ENCODE measurements at places on chromosomes 13 and 19. TPM values are rescaled to one million over a fixed set of nuclear protein-coding genes. Genes with fewer than 3 reads are reported as not detected.

Gene CRYL1
- 8.4 TPM for total RNA-seq

Gene SIGLEC11
- total RNA-seq, result not detected

Gene CD209
- total RNA-seq, result not detected

DNA sequence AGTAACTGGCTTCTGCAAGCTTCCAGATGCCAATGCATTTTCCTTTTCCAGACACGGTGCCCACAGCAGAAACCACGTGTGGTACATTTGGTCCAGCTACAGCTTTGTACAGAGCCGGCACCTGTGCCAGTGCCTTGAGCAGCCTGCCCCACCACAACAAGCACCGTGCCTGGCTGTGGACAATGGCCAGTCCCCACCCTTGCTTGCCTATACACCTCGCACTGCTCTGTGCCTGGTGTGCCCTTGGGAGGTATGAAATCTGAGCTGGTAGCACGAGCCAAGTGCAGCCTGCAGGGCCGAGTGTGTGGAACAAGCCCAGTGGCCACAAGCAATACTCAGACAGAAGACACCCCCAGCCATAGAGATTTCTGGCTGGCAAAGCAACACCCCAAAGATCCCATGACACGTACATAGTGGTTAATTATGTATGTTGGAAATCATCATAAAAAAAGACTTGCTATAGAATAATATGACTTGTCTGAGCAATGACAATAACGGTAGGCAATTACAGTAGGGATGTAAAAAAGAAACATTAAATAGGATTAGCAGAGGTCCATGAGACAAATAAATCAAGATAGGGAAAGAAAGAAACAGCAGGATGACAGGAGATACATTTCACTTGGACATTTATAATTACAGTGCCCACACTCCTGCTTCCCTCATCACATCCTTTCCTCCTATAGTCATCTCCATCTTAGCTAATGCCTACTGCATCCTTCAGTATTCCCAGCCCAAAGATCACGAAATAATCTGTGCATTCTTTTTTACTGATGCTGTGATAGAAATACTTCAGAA, 1399.5 kb downstream of the PCDH9 start:
- H3K27ac ChIP-seq, result no peak overlapping the region
- no peak overlapping the region for H3K4me3 ChIP-seq
- no peaks in the 10 kb centered on the region for H3K27me3 ChIP-seq
- H3K36me3 ChIP-seq, result no peaks in the 10 kb centered on the region

DNA sequence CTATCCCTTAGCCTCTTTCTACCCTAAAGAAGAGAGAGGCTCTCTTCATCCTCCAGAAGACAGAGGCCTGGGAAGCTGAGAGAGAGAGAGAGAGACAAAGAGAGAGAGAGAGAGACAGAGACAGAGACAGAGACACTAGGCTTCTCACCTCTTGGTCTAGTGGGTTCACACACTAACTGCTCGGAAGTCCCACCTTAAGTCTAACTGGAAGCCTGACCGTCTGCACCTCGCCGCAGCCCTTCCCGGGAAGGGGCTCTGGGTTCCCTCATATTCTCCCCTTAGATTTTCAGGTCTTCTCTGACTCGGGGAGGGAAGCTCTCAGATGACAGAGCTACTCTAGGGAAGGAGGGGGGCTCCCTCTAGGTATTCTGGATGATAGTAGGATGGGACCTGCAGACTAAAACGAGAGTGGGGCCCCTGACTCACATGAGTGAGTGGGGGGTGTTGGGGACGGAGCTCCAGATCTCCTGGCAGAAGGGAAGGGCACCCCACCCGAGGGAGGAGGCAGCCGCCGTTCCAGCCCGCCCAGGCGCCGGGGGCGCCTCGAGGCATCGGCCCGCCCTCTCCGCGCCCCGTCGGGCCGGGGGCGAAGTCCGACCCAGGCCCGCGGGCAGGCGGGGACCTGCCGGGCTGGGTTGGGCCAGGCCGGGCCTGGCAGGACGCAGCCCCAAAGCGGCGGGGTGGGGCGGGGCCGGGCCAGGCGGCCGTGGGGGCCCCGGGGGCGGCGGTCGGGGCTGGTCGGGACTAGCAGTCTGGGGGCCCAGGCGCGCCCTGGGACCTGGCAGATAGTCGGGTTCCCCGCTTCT, 2.0 kb upstream of the JUNB start:
- peak; percentile 42 for DNase-seq
- H3K4me1 ChIP-seq, result peaks cover 61% of the 10 kb centered on the region
- peak overlapping the region; percentile 73 for H3K4me3 ChIP-seq
- H3K27ac ChIP-seq, result peak overlapping the region; percentile 86

- no peaks in the 10 kb centered on the region for H3K27me3 ChIP-seq
- no peak overlapping the region for H3K27ac ChIP-seq
- H3K4me3 ChIP-seq, result no peak overlapping the region
- H3K36me3 ChIP-seq, result peaks cover 33% of the 10 kb centered on the region
- DNase-seq, result no peak
These were observed 12.1 kb downstream of the UFM1 start for GRCh38 chr13:38361542-38362262.

GRCh38 chr19:2251106-2252054, 2.3 kb downstream of the AMH start:
- no peak overlapping the region for H3K4me3 ChIP-seq
- no peak overlapping the region for H3K27ac ChIP-seq
- no peaks in the 10 kb centered on the region for H3K36me3 ChIP-seq
- no peaks in the 10 kb centered on the region for H3K4me1 ChIP-seq
- DNase-seq, result no peak

- 0 out of 2 replicates have a peak, but pooled peaks cover 6% of the 10 kb centered on the region for H3K4me1 ChIP-seq
- no peak for DNase-seq
- H3K4me3 ChIP-seq, result peak overlapping the region; percentile 42
- H3K27ac ChIP-seq, result no peak overlapping the region
These were observed 799 bp downstream of the NR1H2 start for GRCh38 chr19:50377051-50377461.

GRCh38 chr19:58091251-58091995, 6.6 kb downstream of the ZSCAN18 start:
- H3K4me3 ChIP-seq, result no peak overlapping the region
- no peak overlapping the region for H3K27ac ChIP-seq
- peaks cover 9% of the 10 kb centered on the region for H3K36me3 ChIP-seq
- no peaks in the 10 kb centered on the region for H3K4me1 ChIP-seq

GRCh38 chr19:12802267-12803106, 618 bp downstream of the THSD8 start:
- no peaks in the 10 kb centered on the region for H3K27me3 ChIP-seq
- no peak for DNase-seq
- 0 out of 2 replicates have a peak, but pooled peaks cover 7% of the 10 kb centered on the region for H3K36me3 ChIP-seq
- H3K27ac ChIP-seq, result no peak overlapping the region

All from PC-9 (cell line).